HEK293T (cell line): ENCODE measurements at places on chromosomes 5 and 9.

DNA sequence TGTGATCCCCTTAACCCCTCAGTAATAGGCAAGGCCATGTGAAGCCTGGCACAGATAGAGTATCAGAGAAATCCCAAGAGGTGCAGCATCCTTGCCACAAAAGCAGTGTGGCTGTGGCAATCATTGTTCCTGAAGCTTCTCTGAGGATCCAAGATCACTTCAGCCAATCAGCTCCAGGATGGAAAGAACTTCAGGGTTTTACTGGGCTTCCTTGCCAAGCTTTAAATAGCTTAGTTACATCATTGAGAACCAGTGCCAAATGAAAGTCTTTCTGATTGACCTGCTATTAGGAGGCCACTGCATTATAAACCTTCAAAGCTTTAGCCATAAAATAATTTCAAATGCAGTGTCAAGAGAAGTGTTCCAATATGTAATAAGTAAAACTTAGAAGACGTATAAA, 430.6 kb downstream of the PIK3R1 start:
- DNase-seq = no peak

GRCh38 chr5:10726913-10727517, 34.0 kb downstream of the DAP start:
- no peak for DNase-seq

DNA sequence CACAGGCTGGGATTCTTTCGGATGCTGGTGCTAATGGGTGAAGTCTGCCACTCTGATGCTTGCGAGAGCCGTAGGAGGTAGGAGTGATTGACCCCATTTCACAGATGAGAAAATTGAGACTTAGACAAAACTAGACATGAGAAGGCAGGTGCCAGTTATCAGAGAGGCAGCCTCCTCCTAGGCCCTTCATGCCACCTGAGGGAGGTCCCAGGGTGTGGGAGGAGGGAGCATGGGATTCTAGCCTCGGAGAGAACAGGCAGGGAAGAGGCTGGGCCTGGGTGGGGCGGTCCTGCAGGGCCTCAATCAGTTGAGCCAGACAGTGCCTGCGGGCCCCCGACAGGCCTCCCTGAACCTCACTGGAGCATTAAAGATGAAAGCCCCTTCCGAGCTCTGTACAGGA, 112.4 kb downstream of the COL23A1 start:
- DNase-seq = no peak

DNA sequence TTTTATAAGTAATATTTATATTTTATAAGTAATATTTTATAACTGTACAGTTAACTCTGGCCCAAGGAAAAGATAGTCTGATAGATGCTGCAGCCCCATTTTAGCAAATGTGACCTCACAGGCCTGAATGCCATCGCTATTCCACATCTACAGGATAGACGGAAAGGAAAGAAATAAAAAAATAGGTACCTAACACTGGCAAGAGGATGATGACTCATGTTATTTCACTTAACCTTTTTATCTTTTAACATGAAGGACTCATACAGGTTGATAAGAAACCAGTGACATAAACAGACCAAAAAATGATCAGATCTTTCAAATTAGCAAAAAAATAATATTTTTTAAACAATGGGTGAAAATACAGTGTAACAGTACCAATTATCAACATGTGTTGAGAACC, 2.7 kb downstream of the CD274 start:
- no peak for DNase-seq

GRCh38 chr5:109669991-109670706, 19.6 kb upstream of the MAN2A1 start:
- DNase-seq = no peak

GRCh38 chr5:118557251-118557661, 431.1 kb downstream of the DTWD2 start:
- DNase-seq = no peak

DNA sequence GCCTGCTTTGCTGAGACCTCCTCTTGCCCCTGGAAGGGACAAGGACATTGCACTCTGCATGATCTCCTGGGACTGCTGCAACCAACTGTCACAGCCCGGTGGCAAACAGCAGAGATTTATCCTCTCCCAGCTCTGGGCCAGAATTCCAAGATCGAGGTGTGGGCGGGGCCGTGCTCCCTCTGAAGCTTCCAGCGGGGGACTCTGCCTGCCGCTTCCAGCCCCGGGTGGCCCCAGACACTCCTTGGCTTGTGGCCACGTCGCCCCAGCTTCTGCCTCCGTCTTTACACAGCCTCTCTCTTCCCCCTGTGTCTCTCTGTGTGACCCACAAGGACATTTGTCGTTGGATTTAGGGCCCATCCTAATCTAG, 67.1 kb downstream of the COL5A1 start:
- DNase-seq = no peak

- no peak for DNase-seq
Measured at GRCh38 chr9:116360016-116360415, 206.4 kb downstream of the PAPPA start.

DNA sequence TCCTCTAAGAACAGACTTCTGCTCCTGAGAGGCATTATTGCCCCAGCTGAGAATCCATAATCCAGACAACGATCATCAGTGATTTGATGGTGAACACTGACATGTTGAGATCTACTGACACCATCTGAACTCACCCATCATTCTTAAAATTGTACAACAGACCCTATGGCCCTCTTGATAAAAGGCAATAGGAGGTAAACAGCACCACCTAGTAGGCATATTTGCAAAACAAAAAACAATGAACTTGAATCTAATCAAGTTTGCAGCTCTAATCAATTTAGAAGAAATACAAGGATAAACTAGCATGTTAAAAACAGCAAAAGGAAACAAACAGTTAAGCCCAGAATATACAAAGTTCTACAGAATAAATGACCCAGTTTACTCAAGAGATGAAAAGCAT, 89.6 kb downstream of the SFXN1 start:
- DNase-seq = no peak

DNA sequence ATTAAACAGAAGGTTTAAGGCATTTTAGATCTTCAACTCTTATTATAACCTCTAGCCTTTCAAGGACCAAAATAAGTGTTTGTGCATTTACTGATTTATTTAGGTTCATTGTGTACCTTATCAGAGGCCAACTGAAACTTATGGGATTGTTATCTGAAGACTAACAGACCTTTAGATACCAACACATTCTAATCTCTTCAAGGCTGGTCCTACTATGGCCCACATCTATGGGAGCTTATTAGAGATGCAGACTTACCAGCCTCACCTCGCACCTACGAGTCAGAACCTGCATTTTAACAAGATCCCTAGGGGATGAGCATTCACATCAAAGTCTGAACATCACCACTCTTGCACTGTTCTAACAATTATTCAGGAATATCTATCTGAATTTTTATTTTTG, 1.9 kb downstream of the IARS1 start:
- no peak for DNase-seq

DNA sequence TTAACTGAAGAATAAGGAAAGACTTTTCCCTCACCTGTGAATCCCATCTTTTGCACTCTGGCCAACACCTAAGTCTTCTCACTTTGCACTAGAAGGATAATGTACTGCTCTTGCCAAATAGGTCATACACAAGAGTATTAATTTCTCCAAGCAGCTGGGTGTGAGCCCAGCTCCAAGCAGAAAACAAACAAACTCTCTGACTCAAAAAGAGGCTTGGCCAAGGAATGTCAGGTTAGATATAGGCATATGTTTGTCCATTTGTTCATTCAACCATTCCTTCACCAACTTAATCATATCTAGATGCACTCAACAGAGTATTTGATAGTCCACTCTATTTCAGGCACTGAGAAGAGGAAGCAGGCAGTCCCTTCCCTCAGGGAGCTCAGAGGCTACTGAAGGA, 84.4 kb downstream of the HTR4 start:
- DNase-seq = no peak

DNA sequence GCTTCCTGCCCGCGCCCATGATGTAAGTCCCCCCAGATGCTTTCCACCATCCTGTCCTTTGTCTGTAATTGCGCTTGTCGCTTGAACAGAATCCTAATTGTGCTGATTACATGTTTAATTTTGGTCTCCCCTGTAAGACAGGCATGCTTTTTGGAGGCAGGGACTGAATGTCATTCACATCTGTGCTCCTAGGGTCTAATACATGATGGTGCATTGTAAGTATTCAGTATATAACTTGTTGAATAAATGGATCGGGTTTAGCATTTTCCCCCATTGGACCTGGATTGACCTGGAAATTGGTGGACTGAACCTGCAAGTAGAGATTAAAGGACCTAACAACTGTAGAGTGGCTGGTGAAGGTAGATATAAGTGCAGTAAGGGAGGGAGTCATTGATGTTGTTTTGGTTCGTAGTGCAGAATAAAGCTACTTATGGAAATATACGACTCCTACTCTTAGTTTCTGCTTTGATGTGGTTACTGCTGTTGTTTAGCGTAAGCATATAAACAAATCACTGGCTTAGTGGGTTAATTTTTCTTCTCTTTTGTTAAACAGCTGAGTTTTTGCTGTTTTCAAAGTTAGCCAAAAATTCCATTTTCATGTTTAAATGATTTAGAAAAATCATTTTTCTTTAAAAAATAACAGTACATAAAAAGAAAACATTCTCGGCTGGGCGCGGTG, 57.3 kb downstream of the TRIO start:
- DNase-seq = no peak

DNA sequence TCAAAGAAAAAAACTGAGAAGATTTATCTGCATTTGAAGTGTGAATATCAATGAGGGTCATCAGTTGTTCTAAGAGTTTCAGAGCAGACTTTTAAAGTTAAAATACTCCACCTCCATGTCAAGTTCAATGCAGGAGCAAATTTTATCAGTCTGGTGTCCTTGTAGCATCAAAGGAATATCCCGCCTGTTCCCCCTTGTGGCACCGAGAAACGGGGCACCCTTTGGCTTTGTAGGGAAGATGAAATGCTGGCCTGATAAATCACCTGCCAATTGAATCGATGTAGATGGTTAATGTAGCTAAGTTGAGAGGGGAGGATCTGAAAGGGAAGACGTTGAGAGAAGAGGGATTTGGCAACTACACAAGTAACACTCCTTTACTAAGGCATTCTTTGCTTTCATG, 714.5 kb downstream of the EFNA5 start:
- no peak for DNase-seq

DNA sequence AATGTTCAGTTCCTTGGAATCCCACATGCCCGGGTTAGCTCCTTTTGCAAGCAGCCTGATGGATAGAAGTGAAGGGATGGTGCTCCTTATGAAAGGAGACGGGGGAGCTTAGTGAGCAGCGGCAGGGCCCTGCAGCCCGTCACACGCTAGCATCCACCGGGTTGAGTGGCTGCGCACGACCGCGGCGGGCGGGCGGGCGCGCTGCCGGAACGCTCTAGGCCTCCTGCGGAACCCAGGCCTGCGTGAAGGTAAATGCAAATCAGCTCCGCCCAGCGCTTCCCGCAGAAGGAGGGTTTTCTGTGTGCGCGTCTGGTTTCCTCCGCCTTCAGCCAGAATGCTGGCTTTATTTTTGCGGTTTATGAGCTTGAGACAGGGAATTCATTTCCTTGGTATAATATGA, 19.8 kb downstream of the IL12B start:
- DNase-seq = no peak
